ENCODE measurements at places on chromosomes 7 and 10. TPM values are rescaled to one million over a fixed set of nuclear protein-coding genes. Genes with fewer than 3 reads are reported as not detected.
A peak's percentile ranks its signal among the peaks of the same experiment; 100 is the strongest.

DNA sequence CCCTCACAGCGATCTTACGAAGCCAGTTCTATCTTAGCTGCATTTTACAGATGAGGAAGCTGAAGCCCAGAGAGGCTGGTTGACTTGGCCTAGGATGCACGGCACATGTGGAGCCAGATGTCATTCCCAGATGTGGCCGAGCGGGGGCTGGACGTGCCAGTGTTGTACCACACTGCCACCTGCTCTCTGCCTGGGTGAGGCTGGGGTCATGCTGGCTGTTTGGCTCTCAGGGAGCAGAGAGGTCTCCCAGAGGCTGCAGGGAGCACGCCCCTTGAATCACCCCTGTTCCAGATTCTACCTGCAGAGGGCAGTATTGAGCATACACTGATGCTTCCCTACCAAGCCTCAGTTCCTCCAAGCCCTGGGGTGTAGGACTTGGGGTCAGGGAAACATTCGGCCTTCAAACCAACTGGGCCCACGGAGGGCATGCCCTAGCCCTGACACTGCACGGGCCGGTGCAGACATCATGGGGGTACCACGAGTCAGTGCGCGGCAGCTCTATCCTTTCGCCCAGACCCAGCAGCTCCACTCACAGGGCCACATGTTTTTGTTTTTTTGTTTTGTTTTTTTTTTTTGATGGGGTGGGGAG lies 3.8 kb upstream of the GTF2IRD1 start:
- no peak for DNase-seq
- H3K36me3 ChIP-seq = no peaks in the 10 kb centered on the region
- H3K27me3 ChIP-seq = no peaks in the 10 kb centered on the region
- peaks cover 7% of the 10 kb centered on the region for H3K4me1 ChIP-seq
- H3K4me3 ChIP-seq = no peak overlapping the region

DNA sequence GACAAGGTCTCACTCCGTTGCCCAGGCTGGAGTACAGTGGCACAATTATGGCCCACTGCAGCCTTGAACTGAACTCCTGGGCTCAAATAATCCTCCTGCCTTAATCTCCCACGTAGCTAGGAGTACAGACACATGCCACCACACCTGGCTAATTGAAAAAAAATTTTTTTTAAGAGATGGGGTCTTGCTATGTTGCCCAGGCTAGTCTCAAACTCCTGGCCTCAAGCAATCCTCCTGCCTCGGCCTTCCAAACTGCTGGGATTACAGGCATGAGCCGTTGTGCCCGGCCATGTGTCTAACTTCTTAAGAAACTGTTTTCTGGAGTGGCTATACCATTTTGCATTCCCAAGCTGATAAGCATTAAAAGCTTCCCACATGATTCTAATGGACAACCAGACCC lies 9.5 kb upstream of the EFCAB10 start:
- DNase-seq = no peak
- no peak overlapping the region for H3K27ac ChIP-seq
- no peak overlapping the region for H3K4me3 ChIP-seq
- H3K27me3 ChIP-seq = no peaks in the 10 kb centered on the region

- H3K4me3 ChIP-seq = no peak overlapping the region
- peaks cover 5% of the 10 kb centered on the region for H3K27me3 ChIP-seq
- peaks cover 3% of the 10 kb centered on the region for H3K36me3 ChIP-seq
- H3K4me1 ChIP-seq = peaks cover 24% of the 10 kb centered on the region
- DNase-seq = no peak
Measured at GRCh38 chr7:102042016-102042656, 224.7 kb downstream of the CUX1 start.

DNA sequence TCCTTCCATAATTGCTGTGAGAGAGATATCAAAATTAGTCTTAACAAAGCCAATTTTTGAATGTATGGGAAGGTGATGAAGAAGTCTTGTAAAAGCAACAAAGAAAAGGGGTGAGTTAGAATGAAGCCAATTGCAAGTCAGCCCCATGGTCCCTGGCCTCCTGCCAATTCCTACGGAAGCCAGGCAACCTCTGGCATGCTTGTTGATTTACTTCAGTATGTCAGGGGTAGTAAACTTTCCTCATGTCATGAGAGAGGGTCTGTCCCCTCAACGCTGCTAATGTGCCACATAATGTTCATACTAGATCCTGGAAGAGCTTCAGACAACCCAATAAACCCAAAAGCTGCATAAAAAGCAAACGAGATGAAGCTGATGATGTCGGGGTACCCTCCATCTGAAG lies 159.1 kb upstream of the YAE1 start:
- no peak overlapping the region for H3K4me3 ChIP-seq
- DNase-seq = peak; percentile 59
- H3K27me3 ChIP-seq = no peaks in the 10 kb centered on the region

- H3K4me3 ChIP-seq = no peak overlapping the region
- DNase-seq = no peak
- no peak overlapping the region for H3K27ac ChIP-seq
- no peaks in the 10 kb centered on the region for H3K27me3 ChIP-seq
- H3K4me1 ChIP-seq = peaks cover 7% of the 10 kb centered on the region
Measured at GRCh38 chr10:17035446-17035845, 94.2 kb downstream of the CUBN start.

C1GALT1 gene
- 36.8 TPM for total RNA-seq
